ENCODE measurements at places on chromosomes 11 and 22.

- no peak for DNase-seq
Observed at GRCh38 chr11:64071849-64072248, 36.1 kb downstream of the FLRT1 start.

DNA sequence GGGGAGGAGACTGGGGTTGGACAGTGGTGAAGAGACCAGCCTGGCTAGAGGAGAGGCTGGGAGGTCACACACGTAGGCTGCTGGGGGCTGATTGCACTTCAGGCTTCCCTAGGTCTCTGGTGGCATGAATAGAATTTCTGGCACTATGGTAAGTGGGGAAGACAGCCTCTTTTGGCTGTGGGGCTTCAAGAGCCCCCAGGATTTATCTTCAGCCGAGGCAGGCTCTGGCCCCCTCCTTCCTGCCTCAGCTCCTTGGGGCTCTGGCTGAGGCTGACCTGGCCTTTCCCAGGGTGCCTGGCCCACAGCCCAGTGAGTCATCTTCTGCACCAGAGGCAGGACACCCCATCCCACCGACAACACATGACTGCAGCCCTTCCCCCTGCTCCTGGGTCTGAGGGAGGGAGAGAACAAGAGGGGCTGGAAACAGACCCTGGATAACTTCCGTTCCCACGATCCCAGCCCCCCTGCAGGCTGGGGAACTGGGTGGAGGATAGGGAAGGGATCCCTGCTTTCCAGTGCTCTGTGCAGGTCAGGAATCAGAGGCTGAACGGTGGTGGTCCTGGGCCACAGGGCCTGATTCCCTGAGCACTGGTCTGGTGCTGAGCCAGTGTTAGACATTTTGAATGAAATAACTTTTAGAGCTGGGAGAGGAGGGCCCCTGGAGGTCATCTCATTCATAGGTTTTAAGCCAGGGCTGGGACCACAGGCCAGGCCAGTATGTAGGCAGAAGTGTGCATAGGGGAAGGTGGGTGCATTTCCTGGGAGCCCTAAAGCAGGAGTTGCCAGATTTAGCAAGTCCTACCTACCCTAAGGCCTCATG, 26.5 kb downstream of the ARHGEF17 start:
- peak; percentile 89 for DNase-seq

DNA sequence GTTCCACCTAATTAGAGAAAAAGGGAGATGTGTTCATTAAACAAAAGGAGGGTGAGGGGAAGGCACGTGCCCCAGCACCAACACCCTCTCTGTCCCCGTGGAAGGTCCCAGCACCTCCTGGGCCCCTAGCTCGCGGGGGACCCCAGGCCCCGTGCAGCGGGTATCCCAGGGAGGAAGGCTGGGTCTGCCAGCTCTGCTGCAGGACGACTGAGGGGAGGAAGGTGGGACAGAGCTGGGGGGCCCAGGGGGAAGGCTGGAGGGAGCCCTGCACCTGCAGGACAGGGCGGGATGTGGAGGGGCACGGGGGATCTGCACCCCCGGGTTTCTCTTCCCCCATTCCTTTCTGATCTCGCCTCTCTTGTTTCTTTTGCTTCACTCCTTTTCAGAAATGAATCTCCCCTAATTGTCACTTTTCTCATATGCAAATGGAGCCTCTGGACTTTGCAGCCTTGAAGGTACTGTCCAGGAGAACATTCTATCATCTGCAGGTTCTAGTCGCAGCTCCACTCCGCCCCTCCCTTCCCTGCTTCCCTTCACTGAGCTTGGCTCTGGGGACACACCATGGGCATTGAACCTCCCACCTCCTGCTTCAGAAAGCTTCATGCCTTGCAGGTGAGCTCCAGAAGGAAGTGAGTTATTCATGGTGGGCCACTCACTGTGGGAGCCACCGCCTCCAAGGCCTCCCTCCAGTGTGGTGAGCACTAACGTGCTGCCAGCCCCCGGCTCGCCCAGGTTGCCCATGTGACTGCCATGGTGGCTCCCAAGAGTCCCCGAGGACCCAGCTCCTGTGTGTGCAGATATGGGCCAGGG, 111.0 kb downstream of the ST3GAL4 start:
- no peak for DNase-seq

GRCh38 chr22:43848366-43849171, 13.7 kb downstream of the SULT4A1 start:
- DNase-seq = peak; percentile 64

DNA sequence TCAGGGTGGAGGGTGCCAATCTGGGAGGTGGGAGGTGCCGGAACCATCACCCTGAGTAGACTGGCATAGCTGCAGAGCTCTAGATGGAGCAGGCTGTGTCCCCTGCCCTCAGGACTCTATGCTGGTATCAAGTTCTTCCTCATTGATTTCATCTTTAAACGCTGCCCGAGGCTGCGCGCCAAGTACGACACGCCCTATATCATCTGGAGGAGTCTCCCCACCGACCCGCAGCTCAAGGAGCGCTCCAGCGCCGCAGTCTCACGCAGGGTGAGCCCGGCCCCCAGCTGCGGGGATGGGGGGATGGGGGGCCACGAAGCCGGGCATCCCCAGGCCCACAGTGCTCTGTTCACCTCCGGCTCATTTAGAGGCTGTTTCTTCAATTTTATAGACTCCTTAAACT, 52.5 kb downstream of the GRAMD4 start:
- no peak for DNase-seq

All from BE2C (cell line).